LHCN-M2 (cell line): ENCODE measurements at places on chromosomes 7 and 10.

GRCh38 chr7:112064627-112065385 is 141.4 kb downstream of the DOCK4 start:
- DNase-seq = no peak

DNA sequence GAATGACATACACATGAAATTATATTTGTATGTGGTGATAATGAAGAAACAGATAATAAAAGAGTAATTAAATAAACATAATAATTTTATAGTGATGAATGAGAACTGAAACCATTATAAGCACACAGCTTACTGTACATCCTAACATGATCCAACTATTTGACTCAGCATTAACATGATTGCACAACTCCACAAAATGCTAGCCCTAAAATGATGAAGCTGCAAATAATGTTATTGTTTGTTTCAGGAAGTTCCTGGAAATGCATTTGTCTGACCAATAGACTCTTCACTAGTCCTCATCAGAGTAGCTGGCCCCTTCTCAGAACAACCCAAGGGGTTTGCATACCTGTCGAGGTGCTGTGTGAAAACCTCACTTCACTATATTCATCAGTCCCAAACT is 115.5 kb downstream of the RTKN2 start:
- peak; percentile 54 for DNase-seq

DNA sequence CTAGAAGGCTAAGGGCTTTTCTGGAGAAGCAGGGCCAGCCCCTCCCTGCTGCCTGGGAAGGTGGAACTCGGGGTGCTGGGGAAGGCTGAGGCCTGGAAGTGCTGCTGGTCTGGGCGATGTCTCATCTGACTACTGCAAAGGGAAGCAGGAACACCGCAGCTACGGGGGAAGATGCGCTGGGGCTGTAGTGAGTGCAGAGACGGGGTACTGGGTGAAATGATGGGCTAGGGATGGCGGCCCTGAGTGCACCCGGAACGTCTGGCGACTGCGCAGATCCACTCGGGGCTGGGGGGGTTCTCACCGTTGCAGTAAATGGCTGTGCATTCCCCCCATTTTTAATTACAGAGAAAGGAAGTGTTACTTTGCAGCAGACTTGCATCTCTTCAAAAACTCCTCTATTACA is 195.4 kb upstream of the ADARB2 start:
- no peak for DNase-seq

DNA sequence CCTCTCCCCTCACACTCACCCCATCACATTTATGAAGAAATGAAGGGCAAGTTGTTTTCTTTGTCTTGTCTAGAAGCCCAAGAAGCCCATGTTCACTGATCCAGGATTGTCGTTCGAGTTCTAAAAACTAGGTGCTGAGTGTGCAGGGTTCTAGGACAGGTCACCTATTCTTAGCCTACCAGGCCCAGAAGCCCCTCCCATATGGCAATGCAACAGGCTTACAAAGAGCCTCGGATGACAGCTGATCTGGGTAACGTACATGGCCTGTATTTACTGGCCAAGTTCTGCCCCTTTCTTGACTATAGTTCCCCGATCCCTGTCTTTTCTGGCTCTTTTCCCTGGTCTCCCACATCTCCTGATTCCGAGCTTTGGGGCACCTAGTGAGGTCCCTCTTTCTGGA is 160.9 kb downstream of the FZD1 start:
- no peak for DNase-seq

DNA sequence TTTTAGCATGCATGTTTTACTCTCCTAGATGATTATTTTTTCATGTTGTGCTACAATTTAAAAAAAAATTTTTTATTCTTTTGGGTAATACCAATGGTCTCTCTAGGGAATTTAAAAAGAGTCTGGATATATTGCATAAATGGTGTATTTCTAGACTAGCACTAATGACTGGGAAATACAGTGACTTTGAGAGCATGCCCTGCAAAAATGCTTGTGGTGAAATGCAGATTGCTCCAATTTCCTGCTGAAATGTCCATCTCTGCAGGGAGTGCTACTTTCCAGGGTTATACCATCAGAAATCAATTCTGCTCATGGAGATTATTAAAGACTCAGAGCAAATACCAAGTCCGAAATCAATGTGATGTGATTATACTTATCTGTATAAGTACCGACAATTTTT is 186.1 kb downstream of the PRKG1 start:
- no peak for DNase-seq

DNA sequence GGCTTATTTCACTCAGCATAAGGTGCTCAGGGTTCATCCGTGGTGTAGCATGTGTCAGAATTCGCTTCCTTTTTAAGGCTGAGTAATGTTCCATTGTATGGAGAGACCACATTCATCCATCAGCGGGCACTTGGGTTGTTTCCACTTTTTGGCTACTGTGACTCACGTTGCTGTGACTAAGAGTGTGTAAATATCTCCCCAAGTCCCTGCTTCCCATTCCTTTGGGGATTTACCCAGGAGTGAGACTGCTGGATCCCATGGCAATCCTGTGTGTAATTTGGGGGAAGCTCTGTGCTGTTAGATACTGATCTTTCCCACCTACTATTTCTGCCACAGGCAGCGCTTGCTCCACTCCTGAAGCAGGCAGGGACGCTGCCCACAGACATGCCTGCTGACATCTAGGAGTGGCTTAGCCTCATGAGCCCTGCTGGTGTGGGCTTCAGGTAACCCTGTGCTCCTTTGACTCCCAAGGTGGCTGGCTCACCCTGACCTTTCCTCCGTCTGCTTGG is 346.0 kb downstream of the FRMD4A start:
- peak; percentile 95 for DNase-seq

DNA sequence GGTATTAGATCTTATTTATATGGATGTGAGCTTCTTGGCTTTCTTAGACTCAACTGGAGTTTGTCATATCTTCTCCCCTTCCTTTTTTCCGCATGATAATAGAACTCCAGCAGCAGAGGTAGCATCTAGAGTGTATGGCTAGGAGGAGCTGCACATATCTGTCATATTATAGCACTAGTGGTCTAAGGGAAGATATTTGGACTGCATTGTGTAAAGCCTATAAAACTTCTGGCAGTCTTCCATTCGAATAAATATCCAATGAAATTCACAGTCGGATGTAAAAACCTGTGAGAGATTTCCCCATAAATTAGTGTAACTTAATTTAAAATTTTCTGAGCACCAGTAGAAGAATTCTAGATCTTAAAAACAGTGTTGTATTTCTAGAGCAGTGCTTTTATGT is 123.9 kb downstream of the PRKG1 start:
- DNase-seq = no peak

- no peak for DNase-seq
Observed at GRCh38 chr7:46357290-46357689, 436.2 kb upstream of the IGFBP3 start.

GRCh38 chr7:94778711-94779459 is 123.0 kb upstream of the SGCE start:
- no peak for DNase-seq

- peak; percentile 53 for DNase-seq
Observed at GRCh38 chr10:24617771-24618396, 105.8 kb downstream of the ARHGAP21 start.

DNA sequence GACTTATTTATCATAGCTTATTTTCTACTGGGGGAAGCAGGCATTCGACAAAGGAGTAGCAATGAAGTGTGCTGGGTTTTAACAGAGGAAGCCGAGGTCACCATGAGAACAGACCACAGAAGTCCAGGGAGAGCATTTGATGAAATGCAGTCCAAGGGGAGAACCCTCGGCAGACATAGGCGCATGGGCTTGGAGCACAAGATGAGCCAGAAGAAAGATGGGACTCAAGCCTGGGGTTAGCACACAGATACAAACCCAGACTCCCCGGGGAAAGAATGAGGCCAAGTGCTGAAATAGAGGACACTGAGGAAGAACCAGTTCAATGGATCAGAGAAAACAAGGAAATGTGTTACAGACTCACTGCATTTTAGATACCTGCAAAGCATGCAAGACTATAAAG is 209.5 kb downstream of the FAM107B start:
- DNase-seq = no peak

DNA sequence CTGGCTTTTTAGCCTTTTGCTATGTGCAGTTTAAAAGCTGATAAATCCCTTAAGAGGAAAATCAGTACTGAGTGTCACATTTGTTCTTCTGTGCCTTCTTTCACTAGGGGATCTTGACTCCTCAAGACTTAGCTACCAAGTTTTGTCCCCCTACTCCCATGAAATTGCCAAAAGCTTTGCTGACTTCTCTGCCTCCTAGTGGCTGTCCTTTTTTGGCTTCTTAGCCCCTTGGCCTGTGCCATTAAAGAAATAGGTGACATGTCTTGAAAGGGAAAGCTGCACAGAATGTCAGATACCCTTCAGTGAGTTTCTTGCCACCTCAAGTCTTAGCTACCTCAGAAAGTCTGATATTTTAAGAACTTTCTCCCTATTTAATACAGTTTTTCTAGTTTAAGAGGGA is 10.5 kb downstream of the MKLN1 start:
- DNase-seq = no peak

GRCh38 chr7:135801045-135801693 is 52.6 kb upstream of the FAM180A start:
- DNase-seq = peak; percentile 75

DNA sequence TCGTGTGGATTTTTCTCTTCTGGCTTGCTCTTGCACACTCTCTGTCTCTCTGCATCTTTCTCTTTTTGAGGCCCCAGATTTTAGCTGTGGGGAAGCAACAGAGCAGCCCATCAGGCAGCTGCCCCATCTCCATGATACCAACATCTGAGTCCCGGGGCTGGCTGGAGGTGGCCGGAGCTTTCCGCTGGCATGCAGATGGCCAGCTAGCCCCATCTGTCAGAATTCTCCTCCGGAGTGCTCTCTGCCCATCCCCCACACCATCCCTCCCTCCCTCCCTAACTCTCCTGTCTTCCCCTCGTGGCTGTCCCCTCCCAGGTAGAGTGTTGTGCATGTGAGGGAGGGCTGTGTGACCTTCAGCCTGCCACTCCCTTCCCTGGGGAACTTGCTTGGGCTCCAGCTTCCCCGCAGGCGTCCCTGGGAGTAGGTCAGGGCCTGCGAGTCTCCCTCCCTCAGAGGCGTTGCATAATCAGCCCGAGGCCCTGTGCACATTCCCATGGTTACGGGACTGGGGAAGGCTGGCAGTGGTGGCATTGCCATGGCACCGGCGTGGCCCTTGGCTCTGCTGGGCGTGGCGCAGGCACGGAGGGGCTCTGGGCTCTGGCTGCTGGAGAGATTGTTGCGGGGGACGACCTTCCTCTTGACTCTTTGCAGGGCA is 24.7 kb downstream of the GHRHR start:
- DNase-seq = peak; percentile 29

GRCh38 chr7:19339512-19339911 is 194.3 kb upstream of the FERD3L start:
- DNase-seq = no peak

GRCh38 chr10:69186524-69186923 is 6.5 kb downstream of the SUPV3L1 start:
- no peak for DNase-seq

DNA sequence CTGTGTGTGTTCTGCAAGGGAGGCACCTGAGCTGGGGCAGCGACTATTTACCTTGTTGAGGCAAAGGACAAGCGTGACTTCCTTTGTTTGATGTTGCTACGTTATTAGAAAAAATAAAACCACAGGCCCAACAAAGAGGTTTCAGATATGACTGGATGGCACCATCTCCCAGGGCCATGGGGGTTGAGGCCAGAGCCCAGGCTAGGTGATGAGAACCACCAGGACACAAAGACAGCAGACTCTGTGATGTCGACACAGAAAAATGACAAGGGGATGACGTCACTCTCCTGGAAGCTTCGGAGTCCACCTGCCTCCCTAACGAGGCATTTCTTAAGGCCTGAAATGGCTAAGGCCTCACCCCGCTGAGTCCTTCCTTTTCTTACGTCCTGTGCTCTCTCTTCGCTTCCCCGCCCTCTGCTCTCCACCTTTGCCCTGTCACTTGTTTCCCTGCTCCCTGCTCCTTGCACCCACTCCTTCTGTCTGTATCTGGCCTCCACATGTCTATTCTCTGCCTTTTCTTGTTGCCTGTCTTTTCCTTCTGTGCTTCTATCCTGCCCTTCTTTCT is 83.0 kb upstream of the ADRB1 start:
- DNase-seq = peak; percentile 11

GRCh38 chr7:519484-520390 is at the start of gene PDGFA:
Gene PDGFA (minus strand): TSS chr7:519846. CDS start chr7:519001, 845 bp downstream.
- peak; percentile 80 for DNase-seq

- no peak for DNase-seq
Observed at GRCh38 chr10:106224676-106225075, 939.8 kb downstream of the SORCS1 start.
